ENCODE measurements at places on chromosomes 1 and 21.

DNA sequence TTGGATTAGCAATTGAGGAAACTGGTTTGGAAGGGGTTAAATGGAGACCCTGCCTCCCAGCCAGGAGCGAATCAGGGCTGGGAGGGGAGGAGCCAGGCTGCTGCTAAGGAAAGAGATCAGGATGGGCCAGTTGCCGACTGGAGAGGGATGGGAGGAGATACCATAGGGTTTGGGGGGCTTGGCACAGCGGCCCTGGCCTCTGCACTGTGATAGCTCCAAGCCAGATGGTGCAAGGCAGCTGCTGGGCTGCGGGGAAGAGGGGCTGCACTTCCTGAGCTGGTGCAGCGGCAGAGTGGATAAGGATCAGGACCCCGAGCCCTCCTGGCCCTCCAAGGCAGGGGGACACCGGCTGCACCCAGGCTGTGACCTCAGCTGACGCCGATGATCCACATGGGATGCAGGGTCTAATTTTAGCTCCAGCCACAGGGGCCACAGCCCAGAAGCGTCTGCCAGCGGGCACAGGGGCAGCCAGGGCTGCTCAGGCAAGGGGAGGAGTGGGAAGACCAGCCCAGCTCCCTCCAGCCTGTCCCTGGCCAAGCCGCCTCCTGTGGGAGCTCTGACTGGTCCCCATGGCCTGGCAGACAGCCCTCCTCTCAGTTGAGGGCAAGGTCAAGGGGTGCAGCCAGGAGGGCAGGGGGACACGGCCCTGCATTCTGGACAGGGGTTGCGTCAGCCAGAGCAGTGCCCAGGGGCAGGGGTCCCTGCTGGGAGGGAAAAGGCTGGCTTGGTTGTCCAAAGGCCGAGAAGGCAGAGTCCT, at the start of gene EXTL1:
TSS of gene EXTL1 (plus strand) at position 129 of the 757 bp plus-strand sequence. CDS start 872 bp downstream, outside the sequence.
- no peak for DNase-seq

DNA sequence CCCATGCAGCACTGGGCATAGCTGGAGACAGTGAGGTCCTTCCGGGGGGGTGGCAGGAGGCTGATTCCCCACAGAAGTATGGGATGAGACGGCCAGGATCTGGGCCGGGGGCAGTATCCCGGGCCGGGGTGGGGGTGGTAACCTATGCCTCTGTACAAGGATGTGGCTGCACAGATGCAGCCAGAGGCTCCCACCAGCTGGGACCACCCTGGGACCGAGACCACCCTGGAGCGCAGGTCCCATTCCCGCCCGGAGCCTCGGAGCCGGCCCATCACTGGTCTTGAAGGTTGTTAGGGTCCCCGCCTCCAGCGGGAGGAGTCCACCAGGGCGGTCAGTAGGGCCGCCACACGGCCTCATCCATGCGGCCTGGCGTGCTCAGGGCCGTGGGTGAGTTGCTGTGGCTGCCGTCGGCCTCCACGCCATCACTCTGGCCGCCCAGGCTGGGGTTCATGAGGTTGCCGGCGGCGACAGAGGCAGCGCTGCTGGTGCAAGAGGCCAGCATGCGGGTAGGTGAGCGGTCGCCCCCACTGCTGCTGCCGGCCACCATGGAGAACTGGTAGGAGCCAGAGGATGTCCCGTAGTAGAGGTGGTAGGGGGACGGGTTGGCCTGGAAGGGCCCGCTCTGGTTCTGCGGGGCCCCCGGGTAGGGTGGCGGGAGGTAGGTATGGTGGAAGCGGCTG, 28.1 kb downstream of the RUNX3 start:
- DNase-seq, result no peak

DNA sequence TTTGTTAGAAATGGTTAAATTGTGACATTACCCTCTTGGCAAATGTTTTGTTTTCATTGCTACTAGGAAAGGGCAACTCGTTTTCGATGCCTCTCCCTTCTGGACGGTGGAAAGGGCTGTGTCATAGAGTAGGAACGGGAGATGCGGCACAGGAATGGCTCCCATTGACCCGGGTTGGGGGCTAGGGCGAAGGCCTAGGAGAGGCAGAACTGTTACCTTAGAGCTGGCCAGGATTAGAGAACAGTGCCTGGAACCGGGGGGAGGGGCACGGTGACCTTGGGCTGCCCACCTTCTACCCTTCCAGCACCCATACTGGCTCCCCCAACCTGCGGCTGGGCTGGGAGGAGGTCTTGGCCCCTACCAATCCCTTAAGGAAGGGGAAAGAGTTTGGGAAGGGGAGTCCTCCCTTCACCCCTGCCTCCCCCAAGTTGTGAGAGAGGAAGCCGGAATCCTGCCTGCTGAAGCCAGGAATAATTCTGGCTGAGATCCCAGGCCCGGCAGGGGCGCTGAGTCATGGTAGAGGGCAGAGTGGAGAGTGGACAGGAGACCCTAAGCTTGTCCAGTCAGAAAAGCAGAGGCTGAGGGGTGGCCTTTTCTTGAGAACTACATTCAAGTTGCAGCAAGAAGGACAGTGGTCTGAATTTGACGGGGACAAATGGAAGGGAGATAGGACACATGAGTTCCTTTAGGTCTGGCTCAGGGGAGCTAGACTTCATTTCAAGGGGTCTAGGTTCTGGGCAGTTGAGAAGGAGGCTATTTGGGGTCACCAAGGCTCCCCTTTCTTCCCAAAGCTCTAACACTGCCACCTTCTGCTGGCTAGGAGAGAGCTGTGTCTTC, 8.2 kb downstream of the LMNA start:
- peak; percentile 68 for DNase-seq

DNA sequence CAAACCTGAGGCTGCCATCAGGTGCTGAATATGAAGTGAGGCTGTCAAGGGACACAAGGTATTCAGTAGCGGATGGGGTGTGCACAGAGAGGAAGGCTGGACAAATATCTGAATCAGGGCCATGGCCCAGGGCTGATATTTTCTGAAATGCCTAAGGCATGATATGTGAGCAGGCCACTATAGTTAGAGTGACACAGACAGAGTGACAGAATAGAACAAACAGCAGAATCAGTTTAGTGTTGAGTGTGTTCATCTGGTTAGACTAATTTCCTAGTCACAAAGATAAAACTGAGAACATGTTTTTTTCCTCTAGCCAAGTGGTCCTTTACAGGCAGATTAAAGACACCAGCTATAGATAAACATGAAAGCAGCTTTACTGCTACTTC, 3.9 kb downstream of the OVAAL start:
- no peak for DNase-seq

DNA sequence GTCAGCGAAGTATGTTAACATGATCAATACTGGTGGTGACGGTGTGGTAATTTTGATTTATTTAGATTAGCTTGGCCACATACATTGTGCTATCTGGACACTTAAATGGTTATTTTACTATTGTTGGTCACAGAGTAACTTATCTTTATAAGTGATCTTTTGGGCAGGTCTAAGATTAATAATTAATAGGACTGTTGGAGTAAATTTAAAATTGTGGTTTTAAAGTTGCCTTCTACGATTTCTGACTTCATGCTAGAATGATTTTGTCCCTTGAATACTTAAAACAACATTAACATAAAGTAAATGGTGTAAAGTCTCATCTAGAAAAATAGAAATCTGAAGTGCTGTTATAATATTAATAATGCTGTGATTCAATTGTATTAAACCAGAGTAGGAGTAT, 14.7 kb downstream of the SRRM1 start:
- DNase-seq, result no peak

DNA sequence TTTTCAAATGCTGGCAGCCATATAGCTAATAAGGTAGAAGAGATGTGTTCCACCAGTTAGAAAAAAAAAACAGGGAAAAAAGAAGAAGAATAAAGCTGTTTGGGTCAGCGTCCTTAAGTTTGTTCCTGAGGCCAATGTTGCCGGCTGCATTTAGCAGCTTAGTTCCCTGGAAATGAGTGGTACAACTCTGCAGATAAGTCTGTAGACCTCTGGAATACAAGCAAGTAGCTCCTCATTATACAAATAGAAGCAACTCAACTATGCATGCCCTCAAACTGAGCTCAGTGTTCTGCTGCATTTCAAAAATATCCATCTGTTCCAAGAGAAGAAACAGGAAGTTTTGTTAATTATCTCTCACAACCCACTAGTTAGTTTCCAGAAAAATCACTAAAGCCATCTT, 181.2 kb upstream of the PKN2 start:
- DNase-seq, result no peak

DNA sequence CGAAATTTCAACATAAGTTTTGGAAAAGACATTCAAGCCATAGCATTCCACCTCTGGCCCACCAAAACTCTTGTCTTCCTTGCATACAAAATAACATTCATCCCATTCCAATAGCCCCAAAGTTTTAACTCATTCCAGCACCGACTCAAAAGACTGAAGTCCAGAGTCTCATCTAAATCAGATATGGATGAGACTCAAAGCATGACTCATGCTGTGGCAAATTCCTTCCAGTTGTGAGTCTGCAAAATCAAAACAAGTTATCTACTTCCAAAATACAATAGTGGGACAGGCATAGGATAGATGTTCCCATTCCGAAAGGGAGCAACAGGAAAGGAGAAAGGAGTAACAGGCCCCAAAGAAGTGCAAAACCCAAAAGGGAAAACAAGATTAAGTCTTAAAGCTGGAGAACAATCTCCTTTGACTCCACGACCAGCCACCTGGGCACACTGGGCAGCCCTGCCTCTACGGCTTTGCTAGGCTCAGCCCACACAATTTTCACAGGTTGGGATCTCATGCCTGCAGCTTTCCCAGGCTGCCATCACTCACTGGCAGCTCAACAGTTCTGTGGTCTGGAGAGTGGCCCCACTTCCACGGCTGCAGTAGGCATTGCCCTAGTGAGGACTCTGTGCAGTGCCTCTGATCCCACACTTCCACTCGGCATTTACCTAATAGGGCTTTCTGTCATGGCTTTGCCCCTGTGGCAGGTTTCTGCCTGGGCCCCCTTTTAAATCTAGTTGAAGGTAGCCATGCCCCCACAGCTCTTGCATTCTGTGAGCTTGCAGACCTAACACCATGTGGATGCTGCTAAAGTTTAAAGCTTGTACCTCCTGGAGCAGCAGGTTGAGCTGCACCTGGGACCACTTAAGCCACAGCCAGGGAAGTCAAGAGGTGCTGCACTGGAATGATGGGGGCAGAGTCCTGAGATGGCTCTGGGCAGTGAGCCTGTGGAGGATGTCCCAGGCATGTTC, 51.0 kb downstream of the RUNX3 start:
- no peak for DNase-seq

- no peak for DNase-seq
These were observed 36.0 kb downstream of the ATP8B2 start for GRCh38 chr1:154361357-154361756.

DNA sequence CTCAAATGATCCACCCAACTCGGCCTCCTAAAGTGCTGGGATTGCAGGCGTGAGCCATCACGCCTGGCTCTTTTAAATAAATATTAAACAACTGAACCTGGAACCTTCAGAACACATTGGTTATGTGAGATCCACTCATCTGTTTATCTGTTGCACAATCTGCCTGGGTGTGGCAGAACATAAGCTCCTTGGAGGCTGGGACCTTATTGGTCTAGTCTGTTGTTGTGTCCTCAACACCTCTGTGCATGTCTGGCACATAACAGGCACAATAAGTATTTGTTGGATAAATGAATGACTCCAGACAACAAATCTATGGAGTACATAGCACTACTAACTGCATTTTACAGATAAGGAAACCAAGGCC, 4.1 kb upstream of the NBL1 start:
- peak; percentile 93 for DNase-seq

GRCh38 chr1:17081439-17081838, 27.6 kb upstream of the SDHB start:
- no peak for DNase-seq

DNA sequence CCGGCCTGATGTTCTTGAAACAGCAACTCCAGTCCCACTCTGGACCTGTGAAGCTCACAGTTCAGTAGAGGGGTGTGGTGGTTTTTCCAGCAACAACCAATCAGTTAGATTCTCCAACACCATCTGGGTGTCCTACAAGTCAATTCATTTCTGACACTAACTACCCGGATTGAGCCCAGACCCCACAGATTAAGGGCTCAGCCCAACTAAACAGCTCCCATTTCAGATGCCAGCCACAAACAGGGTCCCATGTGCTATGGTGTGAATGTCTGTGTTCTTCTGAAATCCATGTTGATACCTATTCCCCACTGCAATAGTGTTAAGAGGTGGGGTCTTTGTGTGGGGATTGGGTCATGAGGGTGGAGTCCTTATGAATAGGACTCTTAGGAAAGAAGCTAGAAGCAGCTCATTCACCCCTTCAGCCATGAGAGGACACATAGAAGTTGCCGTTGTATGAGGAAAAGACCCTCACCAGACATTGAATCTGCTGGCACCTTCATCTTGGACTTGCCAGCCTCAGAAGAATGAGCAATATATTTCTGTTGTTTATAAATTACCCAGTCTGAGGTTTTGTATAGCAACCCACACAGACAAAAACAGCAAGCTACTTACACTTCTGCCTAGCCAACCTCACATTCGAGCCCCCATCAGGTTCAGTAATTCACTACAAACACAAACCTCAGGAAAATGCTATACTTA, 53.6 kb downstream of the IRF2BP2 start:
- DNase-seq, result no peak

DNA sequence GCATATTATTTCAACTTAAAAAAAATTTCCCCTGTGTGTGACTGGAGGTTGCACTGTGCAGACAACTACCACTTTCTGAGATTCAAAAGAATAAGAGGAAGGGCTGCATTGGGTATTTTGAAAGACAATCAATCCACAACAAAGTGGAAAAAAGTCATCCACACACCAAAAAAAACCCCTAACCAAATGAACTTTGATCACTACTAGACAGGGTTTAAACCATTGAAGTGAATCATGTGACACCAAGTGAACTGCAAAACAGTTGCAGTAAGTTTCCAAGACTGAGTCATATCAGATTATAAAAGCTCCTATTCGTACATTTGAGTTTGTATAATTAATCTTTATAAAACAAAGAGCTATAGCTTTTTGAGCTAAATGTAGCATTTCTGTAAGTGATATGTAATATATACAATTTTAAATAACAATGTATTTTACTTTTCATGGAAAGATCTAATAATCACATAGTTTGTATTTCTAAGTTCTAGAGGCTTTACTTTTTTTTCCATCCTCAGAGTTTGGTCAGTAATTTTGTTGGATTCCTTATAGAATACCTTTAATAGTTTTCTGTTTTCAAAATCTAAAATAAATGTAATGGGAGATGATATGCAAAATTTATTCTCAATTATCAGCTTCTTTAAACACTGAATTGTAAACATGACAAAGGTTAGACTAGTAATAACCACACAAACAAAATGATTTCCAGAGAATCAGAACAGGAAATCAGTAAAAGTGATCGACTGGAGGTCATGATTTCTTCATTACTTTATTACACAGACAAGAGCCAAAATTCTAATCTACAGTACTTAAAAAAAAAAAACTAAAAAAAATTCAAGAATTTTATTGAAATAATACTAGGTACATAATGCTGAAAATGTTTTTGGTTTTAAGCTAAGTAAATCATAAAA, 50.5 kb upstream of the GFI1 start:
- no peak for DNase-seq

- DNase-seq, result no peak
These were observed 29.4 kb upstream of the POU3F1 start for GRCh38 chr1:38076038-38076437.

DNA sequence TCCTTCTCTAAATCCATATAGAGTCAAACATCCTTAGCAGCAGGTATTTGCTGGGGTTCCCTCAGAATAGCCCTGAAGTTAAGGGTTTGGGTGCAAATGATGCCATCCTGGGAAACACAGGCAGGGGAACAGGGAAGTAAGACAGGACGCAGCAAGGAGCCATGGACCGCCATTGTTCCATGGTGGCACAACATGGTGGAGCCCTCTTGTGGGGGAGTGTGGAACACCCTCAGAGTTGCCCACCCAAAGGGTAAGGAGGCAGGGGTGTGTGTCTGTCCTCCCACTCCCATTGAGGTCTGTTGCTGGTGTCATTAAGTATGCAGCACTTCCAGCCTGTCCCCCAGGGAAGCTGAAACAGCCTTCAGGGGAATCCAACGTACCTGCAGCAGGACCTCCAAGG, 20.4 kb upstream of the RCAN1 start:
- no peak for DNase-seq
